ENCODE measurements at places on chromosomes 7 and 10.
A peak's percentile ranks its signal among the peaks of the same experiment; 100 is the strongest.

DNA sequence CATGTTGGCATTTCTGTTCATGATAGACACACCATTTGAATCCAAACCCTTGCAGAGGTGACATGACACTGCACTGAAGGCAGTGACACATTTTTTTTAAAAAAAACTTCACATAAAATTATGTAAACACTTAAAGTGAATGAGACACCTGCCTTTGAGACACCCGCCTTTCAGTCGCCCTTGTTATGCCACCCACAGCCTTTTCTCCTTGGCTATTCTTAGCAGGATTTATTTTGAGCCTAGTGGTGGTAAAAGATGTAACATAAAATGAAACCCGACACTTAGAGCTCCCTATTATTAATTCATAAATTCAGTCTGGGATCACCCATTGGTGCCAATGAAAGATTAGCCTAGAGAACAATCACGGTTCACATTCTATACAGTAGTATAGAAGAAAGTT lies 161.3 kb downstream of the DYNC1I1 start:
- H3K4me3 ChIP-seq: no peak overlapping the region
- H3K4me1 ChIP-seq: no peaks in the 10 kb centered on the region
- DNase-seq: no peak

DNA sequence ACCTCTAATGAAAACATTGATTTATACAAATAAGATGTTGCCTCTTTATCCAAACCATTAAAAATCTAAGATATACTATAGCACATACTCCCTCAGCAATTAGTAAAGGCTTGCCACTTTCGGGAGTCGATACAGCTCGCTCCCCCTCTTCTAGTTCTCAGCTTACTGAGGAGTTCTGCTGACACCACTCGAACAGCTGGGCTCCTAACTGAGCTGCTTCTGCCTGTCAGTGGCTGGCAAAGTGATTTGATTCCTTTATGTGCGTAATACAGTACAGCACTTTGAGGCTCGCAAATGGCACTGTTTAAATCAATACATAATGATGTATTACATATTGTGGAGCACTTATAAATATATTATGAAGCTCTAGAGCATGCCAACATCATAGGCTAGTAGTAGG lies 241.8 kb downstream of the CREB5 start:
- no peak overlapping the region for H3K27ac ChIP-seq
- H3K4me1 ChIP-seq: no peaks in the 10 kb centered on the region
- no peak overlapping the region for H3K4me3 ChIP-seq
- peaks cover 2% of the 10 kb centered on the region for H3K36me3 ChIP-seq
- H3K27me3 ChIP-seq: no peaks in the 10 kb centered on the region

- H3K27me3 ChIP-seq: no peaks in the 10 kb centered on the region
- DNase-seq: no peak
- H3K36me3 ChIP-seq: peaks cover 5% of the 10 kb centered on the region
- H3K27ac ChIP-seq: no peak overlapping the region
These were observed 1.4 kb upstream of the FAM204A start for GRCh38 chr10:118343549-118343948.

GRCh38 chr7:30226614-30227268 lies 57.7 kb upstream of the ZNRF2 start:
- no peak overlapping the region for H3K4me3 ChIP-seq
- no peaks in the 10 kb centered on the region for H3K27me3 ChIP-seq
- no peak overlapping the region for H3K27ac ChIP-seq
- H3K4me1 ChIP-seq: peaks cover 19% of the 10 kb centered on the region
- no peak for DNase-seq
- H3K36me3 ChIP-seq: no peaks in the 10 kb centered on the region

DNA sequence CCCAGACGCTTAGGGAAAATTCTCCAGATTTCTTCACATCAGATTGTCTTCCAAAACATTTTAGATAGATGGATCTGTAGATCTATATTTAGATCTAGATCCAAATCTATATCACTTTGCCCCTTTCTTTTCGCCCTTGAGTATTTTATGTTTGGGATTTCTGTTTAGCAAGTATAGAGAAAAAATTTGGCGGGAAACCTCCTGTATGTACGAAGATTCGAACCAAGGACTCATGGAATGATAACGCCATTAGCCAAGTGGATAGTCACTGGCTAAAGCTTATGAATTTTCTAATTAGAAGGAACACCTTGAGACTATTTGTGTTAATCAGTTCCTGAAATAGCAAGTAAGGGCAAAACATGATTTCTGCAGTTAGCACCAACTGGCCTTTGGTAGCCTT lies 1.2 kb downstream of the THNSL1 start:
- H3K27me3 ChIP-seq: no peaks in the 10 kb centered on the region
- DNase-seq: no peak
- H3K4me3 ChIP-seq: peak overlapping the region; percentile 96
- peak overlapping the region; percentile 99 for H3K27ac ChIP-seq

DNA sequence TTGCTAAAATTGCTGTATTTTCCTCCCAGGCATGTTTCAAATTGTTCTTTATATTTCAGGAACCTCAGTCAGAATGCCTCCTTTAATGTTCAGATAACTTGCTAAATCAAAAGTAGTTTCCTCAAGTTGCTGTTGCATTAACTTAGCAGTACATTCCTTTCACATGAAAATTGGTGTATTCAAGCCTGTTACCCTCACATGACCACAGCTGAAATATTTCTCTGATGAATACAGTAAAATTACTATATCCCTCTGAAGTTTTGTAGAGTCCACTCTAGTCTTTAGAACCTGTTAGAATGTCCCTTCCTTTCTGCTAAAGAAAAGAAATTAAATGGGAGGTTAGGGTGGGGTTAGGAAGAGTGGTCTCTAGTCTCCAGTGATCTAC lies 24.5 kb upstream of the C1GALT1 start:
- H3K27ac ChIP-seq: peak overlapping the region; percentile 87
- H3K27me3 ChIP-seq: no peaks in the 10 kb centered on the region
- peak overlapping the region; percentile 70 for H3K4me3 ChIP-seq
- peaks cover 50% of the 10 kb centered on the region for H3K4me1 ChIP-seq
- peaks cover 7% of the 10 kb centered on the region for H3K36me3 ChIP-seq
- no peak for DNase-seq

GRCh38 chr10:2658780-2659179 lies 408.6 kb upstream of the PFKP start:
- no peaks in the 10 kb centered on the region for H3K36me3 ChIP-seq
- H3K27me3 ChIP-seq: peaks cover 5% of the 10 kb centered on the region
- H3K27ac ChIP-seq: no peak overlapping the region
- H3K4me1 ChIP-seq: no peaks in the 10 kb centered on the region
- no peak overlapping the region for H3K4me3 ChIP-seq

DNA sequence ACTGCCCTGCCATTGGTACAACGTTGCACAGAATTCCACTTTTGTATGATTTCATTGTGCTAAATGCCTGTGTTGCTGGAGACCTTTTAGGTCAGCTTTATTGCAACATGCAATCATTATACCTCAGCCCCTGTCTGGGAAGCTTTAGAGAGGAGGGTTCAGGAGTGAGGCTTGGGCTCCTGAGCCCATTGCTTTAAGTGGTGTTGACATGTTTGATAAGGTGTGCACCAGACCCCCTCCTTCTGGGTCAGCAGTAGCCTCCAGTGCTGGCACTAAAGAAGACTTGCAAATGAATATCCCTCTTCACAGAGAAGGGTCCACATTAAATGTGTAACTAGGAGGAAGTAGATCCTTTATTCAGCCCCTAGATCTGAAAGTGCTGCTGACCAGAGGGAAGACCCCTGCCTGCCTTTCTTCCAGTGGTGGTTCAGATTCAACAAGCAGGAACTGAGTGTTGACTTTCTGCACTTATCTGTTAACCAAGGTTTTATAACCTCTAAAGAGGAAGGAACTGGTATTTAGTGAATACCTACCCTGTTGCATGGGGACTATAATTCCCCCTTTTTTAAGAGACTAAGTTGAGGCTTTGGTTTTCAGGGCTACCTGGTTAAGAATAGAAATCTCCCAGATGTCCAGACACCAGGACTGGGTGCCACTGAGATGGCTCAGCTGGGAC lies 369.4 kb upstream of the IGFBP3 start:
- no peak for DNase-seq
- no peak overlapping the region for H3K27ac ChIP-seq
- H3K4me1 ChIP-seq: no peaks in the 10 kb centered on the region
- no peak overlapping the region for H3K4me3 ChIP-seq
- no peaks in the 10 kb centered on the region for H3K36me3 ChIP-seq

GRCh38 chr7:28729727-28730126 lies 228.4 kb downstream of the TRIL start:
- H3K36me3 ChIP-seq: no peaks in the 10 kb centered on the region
- no peak overlapping the region for H3K4me3 ChIP-seq
- no peaks in the 10 kb centered on the region for H3K4me1 ChIP-seq

DNA sequence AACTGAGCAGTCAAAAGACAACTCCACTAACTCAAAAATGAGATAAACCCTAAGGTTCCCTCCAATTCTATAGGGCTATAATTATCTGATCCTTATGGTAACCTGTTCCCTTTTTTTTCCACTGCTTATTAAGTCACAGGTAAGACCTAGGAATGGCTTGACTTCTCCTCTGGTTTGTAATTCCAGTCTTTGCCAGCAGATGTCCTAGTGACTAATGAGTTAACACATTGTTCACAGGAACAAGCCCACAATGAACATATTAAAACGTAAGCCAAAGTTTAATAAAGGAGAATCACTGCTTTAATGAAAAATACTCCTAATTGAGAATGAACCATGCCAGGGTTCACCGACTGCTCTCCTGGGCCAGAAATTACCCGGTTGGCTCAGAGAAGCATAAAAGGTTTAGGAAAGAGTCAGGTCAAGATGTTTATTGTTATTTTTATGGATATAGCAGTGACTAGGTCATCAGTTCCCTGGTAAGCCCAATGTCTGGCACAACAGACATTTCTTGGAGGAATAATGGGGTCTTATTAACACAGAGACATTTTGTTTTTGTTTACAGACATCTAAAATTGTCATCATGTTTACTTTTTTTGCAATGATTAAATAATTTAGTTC lies 120.1 kb downstream of the ELAPOR2 start:
- no peak overlapping the region for H3K27ac ChIP-seq
- no peaks in the 10 kb centered on the region for H3K4me1 ChIP-seq
- H3K36me3 ChIP-seq: no peaks in the 10 kb centered on the region
- H3K27me3 ChIP-seq: peaks cover 2% of the 10 kb centered on the region

DNA sequence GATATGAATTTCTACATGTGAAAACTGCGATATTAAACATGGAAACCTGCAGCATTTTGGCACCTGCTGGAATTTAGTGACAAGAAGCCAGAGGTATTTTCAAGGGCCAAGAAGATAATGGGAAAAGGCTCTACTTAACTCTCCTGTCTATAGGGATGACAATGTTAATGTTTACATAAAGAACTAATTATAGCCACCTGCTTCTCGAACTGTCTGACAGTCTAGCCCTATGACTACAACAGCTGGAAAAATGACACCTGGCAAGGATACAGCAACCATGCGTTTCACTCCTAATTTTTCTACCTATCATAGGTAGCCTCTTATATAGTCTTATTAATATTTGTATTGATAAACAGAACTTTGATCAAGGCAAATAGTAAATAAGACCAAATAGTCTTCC lies 49.6 kb downstream of the MAGI2 start:
- H3K36me3 ChIP-seq: no peaks in the 10 kb centered on the region
- H3K27ac ChIP-seq: no peak overlapping the region
- no peaks in the 10 kb centered on the region for H3K4me1 ChIP-seq
- no peak for DNase-seq
- H3K4me3 ChIP-seq: no peak overlapping the region

- H3K27me3 ChIP-seq: no peaks in the 10 kb centered on the region
- no peaks in the 10 kb centered on the region for H3K4me1 ChIP-seq
- H3K4me3 ChIP-seq: no peak overlapping the region
- H3K27ac ChIP-seq: no peak overlapping the region
These were observed 35.2 kb downstream of the UBTD1 start for GRCh38 chr10:97533888-97534287.

DNA sequence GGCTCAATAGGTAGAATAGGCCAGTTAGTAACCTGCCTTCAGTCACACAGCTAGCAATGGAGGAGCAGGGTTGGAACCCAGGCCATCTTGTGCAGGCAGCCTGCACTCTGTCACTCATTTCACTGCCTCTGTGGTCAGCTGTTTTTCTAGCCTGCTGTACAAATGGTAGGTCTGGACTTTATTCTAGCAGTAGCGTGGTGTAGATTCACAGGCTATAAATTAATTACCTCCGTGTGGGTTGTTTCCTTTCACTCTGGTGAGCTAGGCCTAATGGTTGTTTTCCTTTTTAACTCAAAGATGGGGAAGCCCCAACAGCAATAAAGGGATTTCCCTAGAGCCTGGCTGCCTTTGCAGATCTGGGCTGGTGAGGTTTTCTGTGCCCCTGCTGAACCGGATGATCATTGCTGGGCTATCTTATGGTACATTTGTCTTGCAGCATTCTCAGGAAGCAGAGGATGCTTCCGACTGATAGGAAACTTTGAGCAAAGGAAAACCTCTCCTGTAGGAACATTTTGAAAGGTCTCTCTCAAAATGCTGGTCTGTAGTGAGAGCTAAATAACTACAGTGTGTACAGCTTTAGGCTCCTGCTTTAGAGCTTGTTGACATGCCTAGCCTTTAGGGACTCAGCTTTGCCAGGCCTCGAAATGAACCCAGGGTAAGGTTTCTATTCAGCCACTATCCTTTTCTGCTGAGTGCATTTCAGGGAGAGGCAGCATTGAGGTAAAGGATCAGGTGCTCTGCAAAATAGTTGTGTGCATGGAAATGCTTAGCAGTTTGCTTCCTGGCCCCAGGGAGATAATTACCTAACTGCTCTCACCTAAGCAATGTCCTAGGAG lies 157.4 kb downstream of the ST7 start:
- peak; percentile 45 for DNase-seq
- peak overlapping the region; percentile 89 for H3K27ac ChIP-seq
- H3K4me3 ChIP-seq: peak overlapping the region; percentile 48
- H3K27me3 ChIP-seq: peaks cover 2% of the 10 kb centered on the region
- peaks cover 51% of the 10 kb centered on the region for H3K4me1 ChIP-seq

GRCh38 chr7:23558303-23558702 lies 26.5 kb upstream of the TRA2A start:
- H3K27me3 ChIP-seq: peaks cover 5% of the 10 kb centered on the region
- H3K4me1 ChIP-seq: no peaks in the 10 kb centered on the region
- H3K27ac ChIP-seq: no peak overlapping the region

DNA sequence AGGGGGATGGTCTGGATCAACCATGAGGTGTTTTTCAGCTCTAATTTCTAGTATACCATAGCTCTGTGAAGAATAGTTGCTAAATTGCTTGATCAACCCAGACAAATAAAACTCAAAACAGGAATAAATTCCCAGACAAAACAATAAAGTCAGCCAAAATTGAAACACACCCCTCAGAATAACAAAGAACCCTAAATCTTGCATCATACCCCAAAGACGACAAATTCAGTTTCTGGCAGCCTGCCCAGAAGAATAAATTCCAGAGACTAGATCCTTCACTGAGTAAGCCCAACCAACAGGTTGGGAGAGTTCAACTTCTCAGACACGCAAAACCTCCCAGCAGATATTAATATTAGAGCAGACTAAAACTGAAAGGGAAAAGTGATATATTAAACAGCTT lies 11.2 kb upstream of the SEM1 start:
- H3K4me3 ChIP-seq: no peak overlapping the region
- H3K27ac ChIP-seq: no peak overlapping the region
- no peaks in the 10 kb centered on the region for H3K36me3 ChIP-seq

- H3K27me3 ChIP-seq: no peaks in the 10 kb centered on the region
- H3K36me3 ChIP-seq: no peaks in the 10 kb centered on the region
- H3K27ac ChIP-seq: no peak overlapping the region
- no peaks in the 10 kb centered on the region for H3K4me1 ChIP-seq
- no peak overlapping the region for H3K4me3 ChIP-seq
These were observed 176.5 kb downstream of the SUGCT start for GRCh38 chr7:40311307-40311706.

- no peaks in the 10 kb centered on the region for H3K36me3 ChIP-seq
- H3K27me3 ChIP-seq: peaks cover 2% of the 10 kb centered on the region
- H3K4me3 ChIP-seq: no peak within 1 kb of the TSS
These were observed at the start of gene PRSS58 for GRCh38 chr7:142257958-142258357. Gene PRSS58 (minus strand): TSS chr7:142258058. CDS start chr7:142257707, 351 bp downstream.
